ENCODE measurements at places on chromosomes 3 and 15.

GRCh38 chr3:39189959-39190269 is 2.5 kb downstream of the XIRP1 start:
- DNase-seq = peak; percentile 18

GRCh38 chr15:73965758-73966113 is 26.4 kb downstream of the STOML1 start:
- no peak for DNase-seq

- no peak for DNase-seq
Measured at GRCh38 chr15:88865498-88866099, 29.7 kb downstream of the HAPLN3 start.

- DNase-seq = no peak
Measured at GRCh38 chr3:127914584-127914983, 448 bp upstream of the KBTBD12 start.

GRCh38 chr3:106740116-106740515 is 637.1 kb upstream of the CCDC54 start:
- no peak for DNase-seq

- peak; percentile 32 for DNase-seq
Measured at GRCh38 chr3:66496746-66497145, 4.1 kb downstream of the LRIG1 start.

GRCh38 chr3:117726776-117727175 is 1017.2 kb downstream of the TUSC7 start:
- DNase-seq = no peak

- DNase-seq = no peak
Measured at GRCh38 chr3:146247911-146248310, 3.0 kb downstream of the PLSCR4 start.

- peak; percentile 80 for DNase-seq
Measured at GRCh38 chr3:14452740-14453710, 50.6 kb downstream of the SLC6A6 start.

DNA sequence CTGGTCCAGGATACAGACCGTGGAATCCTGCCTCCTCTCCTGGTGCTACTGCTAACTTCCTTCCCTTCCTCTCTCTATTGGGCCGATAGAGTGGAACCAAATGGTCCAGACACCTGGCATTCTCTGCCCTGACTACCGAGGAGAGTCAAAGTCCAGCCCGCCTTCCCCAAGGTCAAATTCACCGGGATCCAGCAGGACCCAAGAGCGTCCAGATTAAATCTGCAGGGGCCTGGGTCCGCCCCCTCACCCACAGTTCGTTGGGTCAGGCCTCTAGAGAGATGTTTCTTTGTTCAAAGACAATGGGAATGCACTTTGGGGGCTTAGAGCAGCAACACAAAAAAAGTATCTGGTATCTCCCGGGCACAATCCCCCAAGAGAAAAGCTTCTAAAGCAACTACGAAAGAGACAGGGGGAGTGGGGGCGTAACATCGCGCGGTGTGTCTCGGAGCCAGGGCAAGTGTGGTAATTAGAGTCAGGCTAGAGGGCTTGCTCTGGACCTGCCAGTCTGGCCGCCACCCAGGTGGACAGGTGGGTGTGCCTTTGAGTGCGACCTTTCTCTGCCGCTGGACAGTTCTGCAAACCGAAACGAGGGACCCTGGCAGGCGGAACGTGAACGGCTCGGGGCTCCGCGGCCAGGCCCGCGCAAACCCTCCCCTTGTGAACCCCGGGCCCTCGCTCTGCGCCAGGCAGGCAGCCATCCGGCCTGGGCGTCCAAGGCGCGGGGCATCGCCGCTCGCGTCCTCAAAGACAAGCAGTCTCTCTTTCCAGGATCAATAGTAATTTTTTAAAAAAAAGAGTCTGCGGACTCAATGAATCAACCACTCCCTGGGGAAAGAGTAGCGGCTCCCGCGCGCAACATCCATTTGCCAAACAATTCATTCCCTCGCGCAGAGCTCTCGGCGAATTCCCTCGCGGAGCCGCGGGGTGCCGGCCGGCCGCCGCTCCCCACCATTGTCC is 806 bp downstream of the KLHL25 start:
- DNase-seq = peak; percentile 24

GRCh38 chr15:65245096-65245856 is 34.0 kb upstream of the CILP start:
- DNase-seq = no peak
